GM23338 (cell line): ENCODE measurements at places on chromosomes 11 and 22. TPM values are rescaled to one million over a fixed set of nuclear protein-coding genes. Genes with fewer than 3 reads are reported as not detected.

The EFCAB6 gene
- 1.1 and 1.2 TPM in 2 replicates for polyA plus RNA-seq

- peak; percentile 97 for DNase-seq
- no peak overlapping the region for H3K27ac ChIP-seq
- H3K27me3 ChIP-seq: peaks cover 25% of the 10 kb centered on the region
- no peaks in the 10 kb centered on the region for H3K36me3 ChIP-seq
- H3K4me3 ChIP-seq: peak overlapping the region; percentile 56
Measured at GRCh38 chr11:33802194-33802950, 28.1 kb upstream of the FBXO3 start.

DNA sequence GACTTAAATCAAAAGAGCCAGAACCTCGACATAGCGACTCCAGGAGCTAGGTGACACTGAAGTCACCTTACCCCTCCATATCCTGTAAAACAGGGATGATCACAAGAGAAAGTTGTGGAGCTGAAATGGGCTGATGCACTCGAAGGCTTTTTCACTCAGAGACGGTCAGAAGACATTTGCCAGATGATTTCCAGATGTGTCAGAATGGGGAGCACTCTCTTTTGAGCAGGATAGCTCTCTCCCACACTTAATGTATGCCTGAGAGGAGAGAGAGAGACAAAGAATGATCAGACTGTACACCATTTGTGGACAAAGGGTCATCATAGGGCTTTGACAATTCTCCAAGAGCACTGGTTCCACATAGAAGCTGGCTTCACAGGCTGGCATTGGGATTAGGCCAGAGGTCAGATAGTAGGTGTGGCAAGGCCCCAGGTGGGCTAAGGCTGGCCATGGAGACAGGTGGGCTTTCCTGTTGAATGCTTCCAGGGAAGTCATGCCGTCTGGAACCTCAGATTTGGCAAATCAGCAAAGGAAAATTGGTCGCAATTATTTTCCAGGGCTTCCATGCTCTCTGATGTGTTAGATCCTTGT is 42.3 kb upstream of the ETS1 start:
- no peak for DNase-seq
- no peaks in the 10 kb centered on the region for H3K27me3 ChIP-seq
- no peak overlapping the region for H3K4me3 ChIP-seq
- H3K4me1 ChIP-seq: peaks cover 13% of the 10 kb centered on the region
- no peaks in the 10 kb centered on the region for H3K36me3 ChIP-seq

GRCh38 chr11:22304337-22304961 is 33.7 kb upstream of the SLC17A6 start:
- H3K27ac ChIP-seq: no peak overlapping the region
- no peaks in the 10 kb centered on the region for H3K4me1 ChIP-seq
- H3K27me3 ChIP-seq: no peaks in the 10 kb centered on the region
- H3K4me3 ChIP-seq: no peak overlapping the region
- H3K36me3 ChIP-seq: no peaks in the 10 kb centered on the region

GRCh38 chr11:100769165-100769564 is 82.1 kb downstream of the ARHGAP42 start:
- H3K4me3 ChIP-seq: no peak overlapping the region
- peaks cover 14% of the 10 kb centered on the region; the same call in 1 of the 2 replicates for H3K4me1 ChIP-seq
- peak; percentile 41 for DNase-seq
- H3K27me3 ChIP-seq: no peaks in the 10 kb centered on the region
- H3K36me3 ChIP-seq: peaks cover 5% of the 10 kb centered on the region; the same call in 1 of the 2 replicates

- no peak for DNase-seq
- H3K27me3 ChIP-seq: no peaks in the 10 kb centered on the region
- H3K4me1 ChIP-seq: peaks cover 15% of the 10 kb centered on the region
- no peak overlapping the region for H3K27ac ChIP-seq
- no peaks in the 10 kb centered on the region for H3K36me3 ChIP-seq
Measured at GRCh38 chr11:120940160-120940848, 83.6 kb upstream of the TBCEL start.

DNA sequence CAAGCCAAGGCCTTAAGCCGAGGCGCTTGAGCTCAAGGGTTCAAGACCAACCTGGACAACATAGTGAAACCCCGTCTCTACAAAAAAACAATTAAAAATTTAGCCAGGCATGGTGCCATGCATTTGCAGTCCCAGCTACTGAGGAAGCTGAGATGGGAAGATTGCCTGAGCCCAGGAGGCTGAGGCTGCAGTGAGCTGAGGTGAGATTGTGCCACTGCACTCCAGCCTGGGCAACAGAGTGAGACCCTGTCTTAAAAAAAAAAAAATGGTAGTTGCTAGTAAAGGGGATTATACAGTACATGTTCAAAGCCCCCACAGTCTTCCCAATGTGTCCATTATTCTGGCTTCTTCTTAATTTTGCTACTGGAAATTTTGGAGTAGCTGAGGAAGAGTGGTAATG is 18.2 kb downstream of the CABIN1 start:
- no peak overlapping the region for H3K4me3 ChIP-seq
- no peaks in the 10 kb centered on the region for H3K4me1 ChIP-seq
- H3K27ac ChIP-seq: no peak overlapping the region
- H3K36me3 ChIP-seq: no peaks in the 10 kb centered on the region

DNA sequence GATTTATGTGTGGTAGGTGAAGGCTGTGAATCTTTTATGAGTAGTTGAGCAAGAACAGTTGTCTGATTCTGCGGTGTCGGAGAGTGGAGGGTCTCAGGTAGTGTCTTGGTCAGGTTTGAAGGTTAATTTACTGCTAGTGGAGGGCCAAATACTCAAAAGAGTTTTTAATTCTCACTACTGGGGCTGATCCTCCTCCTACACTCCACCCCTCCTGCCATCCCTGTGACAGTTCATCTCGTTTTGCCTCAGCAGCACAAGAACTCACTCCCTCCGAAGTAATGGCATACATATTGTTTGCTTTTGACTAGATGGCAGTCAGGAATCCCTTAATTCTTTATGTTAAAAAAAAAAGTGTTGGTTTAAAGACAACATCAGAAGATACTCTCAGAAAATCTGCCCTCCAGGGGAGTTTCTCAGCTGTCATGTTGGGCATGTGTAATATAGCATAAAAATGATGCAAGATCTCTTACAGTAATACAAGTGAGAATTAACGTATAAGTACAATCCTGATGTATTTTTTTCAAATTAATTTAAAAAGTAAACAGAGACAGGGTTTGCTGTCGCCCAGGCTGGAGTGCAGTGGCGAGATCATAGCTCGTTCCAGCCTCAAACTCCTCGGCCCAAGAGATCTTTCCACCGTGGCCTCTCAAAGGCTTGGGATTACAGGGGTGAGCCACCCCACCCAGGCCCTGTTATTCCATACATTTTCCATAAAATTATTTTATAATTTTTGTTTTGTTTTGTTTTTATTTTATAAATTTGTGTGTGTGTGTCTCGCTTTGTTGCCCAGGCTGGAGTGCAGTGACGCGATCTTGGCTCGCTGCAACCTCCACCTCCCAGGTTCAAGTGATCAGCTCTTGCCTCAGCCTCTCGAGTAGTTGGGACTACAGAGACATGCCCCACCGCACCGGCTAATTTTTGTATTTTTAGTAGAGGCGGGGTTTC is 1.3 kb downstream of the FAR1 start:
- no peaks in the 10 kb centered on the region for H3K36me3 ChIP-seq
- H3K4me1 ChIP-seq: peaks cover 37% of the 10 kb centered on the region
- H3K27me3 ChIP-seq: no peaks in the 10 kb centered on the region; the same call in 1 of the 2 replicates
- H3K4me3 ChIP-seq: peak overlapping the region; percentile 85
- DNase-seq: no peak

- H3K36me3 ChIP-seq: no peaks in the 10 kb centered on the region
- no peak overlapping the region for H3K27ac ChIP-seq
- H3K4me3 ChIP-seq: no peak overlapping the region
- peak; percentile 93 for DNase-seq
- no peaks in the 10 kb centered on the region for H3K4me1 ChIP-seq
Measured at GRCh38 chr22:36853407-36854099, 7.3 kb upstream of the NCF4 start.

DNA sequence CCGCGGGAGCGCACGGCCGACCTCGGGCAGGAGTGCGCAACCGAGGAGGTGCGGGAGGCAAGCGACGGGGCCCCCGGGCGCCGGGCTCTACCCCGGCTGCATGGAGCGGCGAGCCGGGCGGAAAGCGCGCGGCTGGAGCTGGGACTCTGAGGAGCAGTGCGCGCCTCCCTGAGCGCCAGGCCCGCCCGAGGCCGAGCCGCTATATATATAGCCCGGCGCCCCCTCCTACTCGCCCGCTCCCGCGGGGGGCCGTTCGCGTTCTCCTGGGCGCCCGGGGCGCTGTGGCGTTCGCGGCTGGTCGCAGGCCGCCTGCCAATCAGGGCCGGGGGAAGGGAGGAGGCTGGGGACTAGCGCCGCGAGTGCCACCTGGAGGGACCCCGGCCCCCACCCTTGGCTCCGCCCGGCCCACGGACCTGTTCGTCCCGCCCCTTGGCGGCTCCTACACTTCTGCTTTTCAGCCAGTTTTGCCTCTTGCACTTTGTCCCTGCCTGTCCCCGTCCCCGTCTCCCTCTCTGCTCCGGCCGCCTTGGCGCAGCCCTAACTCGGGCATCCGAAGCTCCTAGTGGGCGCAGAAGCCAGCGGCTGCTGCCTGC is at the start of gene FGF4:
FGF4 (minus strand) TSS at position 179 of the 593 bp plus-strand sequence. CDS start 257 bp downstream, outside the sequence.
- H3K27ac ChIP-seq: no peak within 1 kb of the TSS
- H3K4me3 ChIP-seq: peak within 1 kb of the TSS; percentile 60
- no peaks in the 10 kb centered on the region for H3K36me3 ChIP-seq
- H3K4me1 ChIP-seq: peaks cover 36% of the 10 kb centered on the region

DNA sequence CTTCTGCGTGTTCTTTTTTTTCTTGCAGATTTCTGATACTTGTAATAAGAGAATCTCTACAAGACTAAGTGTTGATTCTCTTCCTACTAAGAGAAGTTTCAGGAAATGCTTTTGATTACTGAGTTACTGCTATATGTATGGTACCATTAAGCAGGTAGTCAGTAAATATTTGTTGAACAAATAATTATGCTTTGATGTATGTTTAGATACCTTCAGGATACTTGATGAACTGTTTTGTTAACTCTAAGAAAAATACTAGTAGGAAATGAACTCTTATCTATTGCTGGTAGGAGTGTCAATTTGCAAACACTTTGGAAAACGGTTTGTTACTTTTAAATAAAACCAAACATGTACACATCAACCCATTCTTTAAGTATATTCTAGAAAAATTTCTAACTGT is 90.6 kb downstream of the TMEM135 start:
- no peak overlapping the region for H3K27ac ChIP-seq
- H3K27me3 ChIP-seq: no peaks in the 10 kb centered on the region
- DNase-seq: no peak
- H3K4me1 ChIP-seq: no peaks in the 10 kb centered on the region
- H3K36me3 ChIP-seq: no peaks in the 10 kb centered on the region
- no peak overlapping the region for H3K4me3 ChIP-seq

DNA sequence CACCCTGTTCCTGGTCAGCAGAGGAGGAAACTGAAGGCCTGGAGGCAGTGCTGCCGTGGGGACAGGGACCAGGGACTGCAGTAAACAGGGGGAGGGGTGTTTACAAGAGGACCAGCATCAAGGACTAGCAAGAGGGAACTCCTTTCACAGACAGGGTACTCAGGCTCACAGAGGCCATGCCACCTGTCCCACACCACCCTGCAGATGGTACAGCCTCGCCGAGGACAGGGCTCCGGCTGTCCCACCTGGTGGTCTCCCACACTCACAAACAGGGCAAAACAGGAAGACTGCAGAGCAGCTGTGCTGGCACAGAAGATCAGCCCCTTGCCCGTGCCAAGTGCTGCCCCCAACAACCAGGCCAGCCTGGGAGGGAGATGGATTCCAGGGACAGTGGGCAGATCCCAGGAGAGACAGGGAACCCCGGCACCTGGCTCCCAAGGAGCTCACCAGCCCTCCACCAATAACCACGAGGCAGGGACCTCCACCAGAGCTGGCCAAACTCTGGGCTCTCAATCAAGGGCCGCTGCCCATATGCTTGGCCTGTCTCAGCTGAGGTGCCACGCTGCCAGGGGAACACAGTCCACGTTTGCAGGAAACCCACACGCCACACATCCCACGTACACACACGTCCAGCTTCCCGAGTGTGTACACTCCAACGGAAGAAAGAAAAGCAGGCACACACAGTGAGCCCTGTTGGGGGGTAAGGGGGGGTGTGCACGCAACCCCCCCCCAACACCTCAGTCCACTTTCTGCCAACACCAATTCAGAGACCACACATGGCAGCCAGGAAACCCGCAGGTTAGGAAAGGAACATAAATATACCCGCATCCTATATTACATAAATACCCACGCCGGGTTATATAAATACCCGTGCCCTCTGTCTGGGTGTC is 2.1 kb downstream of the CSNK1E start:
- peak overlapping the region; percentile 85 for H3K27ac ChIP-seq
- peaks cover 26% of the 10 kb centered on the region for H3K36me3 ChIP-seq
- peaks cover 77% of the 10 kb centered on the region for H3K4me1 ChIP-seq
- no peak for DNase-seq
- H3K27me3 ChIP-seq: no peaks in the 10 kb centered on the region
- peak overlapping the region; percentile 96 for H3K4me3 ChIP-seq

DNA sequence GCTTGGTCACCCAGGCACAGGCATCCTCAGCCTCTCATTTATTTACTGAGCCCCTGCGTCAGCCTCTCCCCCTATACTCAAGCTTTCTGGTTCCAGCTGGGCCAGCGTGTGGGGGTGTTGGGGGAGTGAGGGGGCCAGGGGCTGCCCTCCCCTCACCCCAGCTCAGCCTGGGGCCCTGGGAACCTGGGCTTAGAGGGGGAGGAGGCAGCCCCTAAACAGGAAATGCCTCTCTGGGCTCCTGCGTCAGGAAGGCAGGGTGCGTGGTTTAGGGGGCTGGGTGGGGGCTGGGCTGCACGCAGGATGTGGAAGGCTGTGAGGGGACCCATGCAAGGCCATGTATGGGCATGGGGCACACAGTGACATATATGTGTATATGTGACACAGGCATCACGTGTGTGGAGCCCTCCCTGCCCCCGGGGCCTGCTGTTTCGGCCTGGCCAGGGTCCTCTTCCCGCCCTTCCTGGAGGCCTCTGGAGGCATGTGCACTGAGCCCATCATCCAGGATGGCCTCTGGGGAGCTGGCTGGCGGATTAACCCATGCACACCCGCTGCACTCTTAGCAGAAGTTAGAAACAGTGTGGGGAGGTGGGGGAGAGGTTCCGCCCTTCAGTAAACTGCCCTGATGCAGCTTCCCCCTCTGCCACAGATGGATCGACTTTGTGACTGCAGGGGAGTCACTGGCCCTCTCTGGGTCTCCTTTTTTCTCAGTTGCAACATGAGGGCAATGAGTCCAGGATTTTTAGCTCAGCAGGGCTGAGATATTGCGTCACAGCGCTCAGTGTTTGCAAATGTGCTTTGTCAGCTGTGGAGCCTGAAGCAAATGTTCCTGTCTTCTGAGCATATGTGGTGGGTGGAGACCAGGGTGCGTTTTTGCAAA is 1.1 kb upstream of the CD248 start:
- no peaks in the 10 kb centered on the region for H3K27me3 ChIP-seq
- DNase-seq: peak; percentile 73
- H3K4me1 ChIP-seq: peaks cover 23% of the 10 kb centered on the region
- H3K27ac ChIP-seq: peak overlapping the region; percentile 87
- H3K4me3 ChIP-seq: peak overlapping the region; percentile 41; the same call in 1 of the 2 replicates

GRCh38 chr22:27597703-27598444 is 203.7 kb downstream of the MN1 start:
- no peaks in the 10 kb centered on the region for H3K36me3 ChIP-seq
- no peaks in the 10 kb centered on the region for H3K27me3 ChIP-seq
- no peak for DNase-seq
- H3K27ac ChIP-seq: no peak overlapping the region
- no peaks in the 10 kb centered on the region for H3K4me1 ChIP-seq

- peaks cover 89% of the 10 kb centered on the region for H3K27me3 ChIP-seq
- H3K27ac ChIP-seq: no peak overlapping the region
- no peak for DNase-seq
- H3K36me3 ChIP-seq: no peaks in the 10 kb centered on the region
Measured at GRCh38 chr11:64063777-64064176, 28.0 kb downstream of the FLRT1 start.

GRCh38 chr22:37355174-37355573 is 72.1 kb downstream of the ELFN2 start:
- H3K27ac ChIP-seq: no peak overlapping the region
- H3K36me3 ChIP-seq: no peaks in the 10 kb centered on the region
- H3K27me3 ChIP-seq: no peaks in the 10 kb centered on the region
- no peak overlapping the region for H3K4me3 ChIP-seq
